Glutamatergic neuron (in vitro differentiated cells): ENCODE measurements at places on chromosomes 1 and 21. TPM values are rescaled to one million over a fixed set of nuclear protein-coding genes. Genes with fewer than 3 reads are reported as not detected.

TSPEAR gene
- not detected for total RNA-seq

LMX1A gene
- not detected for total RNA-seq

GABPB2 gene
- 5.4 TPM for total RNA-seq

MFAP2 gene
- 2.1 TPM for total RNA-seq

PLA2G2D gene
- not detected for total RNA-seq

CADM3 gene
- 165 TPM for total RNA-seq

- H3K4me3 ChIP-seq: no peak overlapping the region
- peaks cover 6% of the 10 kb centered on the region for H3K27me3 ChIP-seq
These were observed 72.1 kb upstream of the ZBTB40 start for GRCh38 chr1:22379566-22379965.

DNA sequence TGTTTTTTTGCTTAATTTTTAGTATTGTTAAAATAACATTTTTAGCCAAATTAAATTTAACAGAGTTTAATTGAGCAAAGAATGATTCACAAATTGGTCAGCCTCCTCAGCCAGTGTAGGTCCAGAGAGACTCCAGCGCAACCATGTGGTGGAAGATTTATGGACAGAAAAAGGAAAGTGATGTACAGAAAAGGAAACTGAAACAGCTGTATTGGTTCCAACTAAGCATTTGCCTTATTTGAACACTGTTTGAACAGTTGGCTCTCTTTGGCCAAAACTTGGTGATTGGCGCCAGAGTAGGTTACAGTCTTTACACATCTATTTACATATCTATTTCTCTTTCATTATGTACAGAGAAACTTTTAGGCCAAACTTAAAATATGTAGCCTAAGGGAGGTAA lies 19.4 kb downstream of the RPS6KC1 start:
- H3K4me1 ChIP-seq: no peaks in the 10 kb centered on the region
- DNase-seq: no peak
- H3K36me3 ChIP-seq: no peaks in the 10 kb centered on the region
- H3K4me3 ChIP-seq: no peak overlapping the region

GRCh38 chr1:180525715-180526039 lies 23.3 kb upstream of the ACBD6 start:
- no peak overlapping the region for H3K4me3 ChIP-seq
- peaks cover 6% of the 10 kb centered on the region for H3K4me1 ChIP-seq
- no peak for DNase-seq
- H3K27ac ChIP-seq: no peak overlapping the region

DNA sequence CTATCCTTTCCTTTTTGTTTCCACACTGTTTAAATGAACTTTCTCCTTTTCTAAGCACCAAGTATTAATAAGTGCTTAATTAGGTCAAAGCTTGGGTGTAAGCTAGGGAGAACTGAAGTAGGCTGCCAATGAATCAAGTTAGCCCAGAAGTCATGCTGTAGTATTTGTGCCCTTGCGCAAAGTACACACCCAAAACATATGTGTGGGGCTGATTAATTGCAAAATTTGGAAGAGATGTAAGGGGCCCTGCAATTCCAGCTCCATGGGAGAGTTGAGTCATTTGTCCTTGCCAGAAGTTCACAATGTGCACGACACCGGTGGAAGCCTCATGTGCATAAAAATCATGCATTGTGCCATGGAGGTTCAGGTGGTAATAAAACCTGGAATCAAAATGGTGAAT lies 18.6 kb upstream of the NTNG1 start:
- H3K4me1 ChIP-seq: no peaks in the 10 kb centered on the region
- no peak for DNase-seq
- no peak overlapping the region for H3K27ac ChIP-seq
- no peaks in the 10 kb centered on the region for H3K36me3 ChIP-seq
- no peak overlapping the region for H3K4me3 ChIP-seq
- no peaks in the 10 kb centered on the region for H3K27me3 ChIP-seq

DNA sequence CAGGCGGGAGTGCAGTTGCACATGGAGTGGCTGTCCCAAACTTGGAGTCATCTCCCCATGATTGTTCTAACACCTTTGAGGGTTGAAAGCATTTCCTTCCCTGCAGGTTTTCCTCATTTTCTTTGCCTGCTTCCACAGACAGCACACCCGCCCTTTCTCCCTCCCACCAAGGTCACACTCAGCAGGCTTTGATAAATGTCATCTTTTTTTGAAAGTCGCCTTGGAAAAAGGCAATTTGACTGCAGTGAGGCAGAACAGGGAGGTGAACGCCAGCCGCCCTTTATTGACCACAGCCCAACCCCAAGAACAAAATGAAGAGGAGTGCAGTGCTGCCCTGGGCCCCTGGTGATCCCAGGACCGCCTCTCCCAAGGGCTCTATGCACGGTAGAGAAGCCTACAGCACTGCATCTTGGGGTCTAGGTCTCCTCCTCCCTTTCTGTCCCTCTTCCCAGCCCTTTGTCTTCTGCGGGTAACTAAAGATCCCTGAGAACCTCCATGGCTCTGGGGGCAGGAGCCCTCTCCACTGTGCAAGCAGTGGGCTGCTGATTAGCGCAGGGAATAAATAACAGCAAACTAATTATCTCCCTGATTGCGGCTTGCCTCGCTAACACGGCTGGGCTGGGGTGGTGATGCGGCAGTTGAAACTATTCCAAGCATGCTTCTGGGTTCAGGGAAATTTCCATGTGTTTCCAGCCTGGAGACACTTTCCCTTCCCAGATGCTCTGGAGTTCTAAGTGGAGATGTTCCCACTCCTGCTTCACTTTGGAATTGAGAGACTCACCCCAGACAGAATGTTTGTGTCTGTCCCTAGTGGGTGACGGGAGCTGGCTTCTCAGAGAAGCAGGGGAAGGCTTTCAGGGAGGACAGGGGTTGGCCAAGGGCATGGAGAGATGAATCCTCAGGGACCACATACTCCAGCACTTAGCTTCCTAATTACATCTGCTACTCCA lies 11.8 kb upstream of the AMIGO1 start:
- no peak overlapping the region for H3K27ac ChIP-seq
- no peak overlapping the region for H3K4me3 ChIP-seq
- no peak for DNase-seq
- H3K27me3 ChIP-seq: peaks cover 8% of the 10 kb centered on the region

DNA sequence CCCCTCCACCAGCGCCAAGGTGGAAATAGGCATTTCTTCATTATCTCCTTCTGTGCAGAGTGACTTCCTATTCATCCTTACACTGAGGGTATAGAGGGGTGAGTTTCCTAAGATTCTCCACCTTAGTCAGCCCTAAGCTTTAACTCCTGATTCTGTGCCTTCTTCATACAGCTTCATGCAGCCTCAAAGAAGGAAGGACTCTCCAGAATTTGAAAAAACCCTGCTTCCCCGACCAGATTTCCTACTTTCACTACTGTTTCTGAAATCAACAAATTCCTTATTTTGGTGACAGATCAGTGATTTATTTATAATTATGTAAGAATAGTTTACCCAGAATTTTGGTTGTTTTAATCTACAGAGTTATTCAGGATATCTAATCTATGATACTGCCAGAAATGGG lies 28.6 kb downstream of the GFI1 start:
- no peak overlapping the region for H3K4me3 ChIP-seq
- no peak for DNase-seq
- no peaks in the 10 kb centered on the region for H3K36me3 ChIP-seq
- H3K27me3 ChIP-seq: no peaks in the 10 kb centered on the region
- no peaks in the 10 kb centered on the region for H3K4me1 ChIP-seq

DNA sequence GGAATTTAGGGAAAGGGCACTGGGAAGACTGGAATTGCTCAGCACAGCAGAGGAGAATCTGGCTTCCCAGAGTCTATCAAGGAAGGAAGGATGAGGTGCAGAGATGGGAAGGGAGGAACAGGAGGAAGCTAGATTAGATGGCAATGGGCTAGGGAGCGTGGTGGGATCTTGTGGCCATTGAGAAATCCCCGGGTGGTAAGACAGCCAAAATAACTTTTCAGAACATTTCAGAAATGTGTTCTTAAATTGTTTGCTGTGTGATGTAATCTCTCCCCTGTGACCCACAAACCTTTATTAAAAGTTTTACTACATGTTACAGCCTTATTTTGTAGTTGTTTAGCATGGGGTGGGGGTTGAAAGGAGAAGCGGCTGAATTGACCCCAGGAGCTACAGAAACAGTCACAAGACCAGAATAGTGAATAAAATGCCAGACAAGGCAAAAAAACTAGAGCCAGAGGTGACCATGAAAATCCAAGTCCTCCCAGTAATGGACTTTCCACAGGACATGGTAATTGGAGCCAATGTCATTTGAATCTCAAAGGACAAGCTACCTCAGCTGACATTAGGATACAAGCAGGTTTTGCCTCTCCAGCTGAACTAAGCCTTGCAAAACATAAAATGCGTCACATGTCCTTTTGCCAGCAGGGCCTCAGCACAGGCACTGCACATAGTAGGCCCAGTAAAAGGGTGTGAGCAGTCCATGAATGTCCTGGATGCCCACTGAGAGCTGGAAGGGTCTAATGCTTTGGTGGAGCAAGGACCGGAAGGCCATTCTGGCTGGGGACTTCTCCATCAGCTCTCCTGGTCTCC lies 980 bp upstream of the AHCYL1 start:
- peak overlapping the region; percentile 20 for H3K4me3 ChIP-seq
- H3K4me1 ChIP-seq: peaks cover 12% of the 10 kb centered on the region
- H3K27me3 ChIP-seq: peaks cover 8% of the 10 kb centered on the region

DNA sequence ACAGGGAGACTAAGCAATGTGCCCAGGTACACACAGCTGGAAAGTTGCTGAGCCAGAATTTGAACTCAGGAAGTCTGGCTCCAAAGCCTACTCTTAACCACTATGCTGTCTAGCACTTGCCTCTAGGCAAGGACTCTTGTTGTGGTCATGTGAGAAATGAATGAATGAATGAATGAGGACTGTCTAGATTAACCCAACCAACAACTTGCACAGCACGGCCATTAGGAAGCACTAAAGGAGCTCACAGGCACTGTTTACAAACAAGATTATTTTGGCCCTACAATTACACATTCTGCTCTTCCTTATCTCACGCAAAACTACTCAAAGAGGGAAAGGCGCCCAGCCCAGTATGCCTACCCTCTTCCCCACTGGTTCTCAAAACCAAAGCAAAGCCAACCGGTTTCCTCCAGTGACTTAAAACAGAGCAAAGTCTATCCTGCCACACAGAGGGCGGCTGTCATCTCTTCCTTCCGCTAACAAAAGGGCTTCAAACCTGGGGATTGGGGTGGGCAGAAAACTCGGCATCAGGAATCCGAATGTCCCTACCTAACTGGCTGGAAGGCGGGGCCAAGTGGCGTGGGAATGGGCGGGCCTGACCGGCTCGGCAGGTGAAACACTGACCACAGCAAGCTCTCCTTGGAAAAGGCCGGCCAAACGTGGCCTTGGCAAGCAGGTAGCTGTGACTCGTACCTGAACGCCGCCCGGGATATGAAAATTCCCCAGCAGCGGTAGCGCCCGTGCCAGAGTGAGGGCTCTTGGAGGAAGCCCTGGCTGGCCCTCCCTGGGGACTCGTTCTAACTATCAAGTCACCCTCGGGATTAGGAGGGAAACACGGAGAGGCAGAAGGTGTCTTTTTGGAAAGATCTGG lies 948 bp downstream of the STK40 start:
- peak overlapping the region; percentile 85 for H3K27ac ChIP-seq
- H3K4me1 ChIP-seq: peaks cover 46% of the 10 kb centered on the region
- DNase-seq: peak; percentile 52
- H3K36me3 ChIP-seq: no peaks in the 10 kb centered on the region
- peaks cover 24% of the 10 kb centered on the region for H3K27me3 ChIP-seq

GRCh38 chr1:13873032-13873431 lies 173.0 kb downstream of the PRDM2 start:
- peaks cover 2% of the 10 kb centered on the region for H3K27me3 ChIP-seq
- H3K4me1 ChIP-seq: peaks cover 8% of the 10 kb centered on the region
- no peak overlapping the region for H3K4me3 ChIP-seq
- DNase-seq: no peak
- H3K36me3 ChIP-seq: no peaks in the 10 kb centered on the region
